AG10803 (cell line): ENCODE measurements at places on chromosomes 7 and 10.

DNA sequence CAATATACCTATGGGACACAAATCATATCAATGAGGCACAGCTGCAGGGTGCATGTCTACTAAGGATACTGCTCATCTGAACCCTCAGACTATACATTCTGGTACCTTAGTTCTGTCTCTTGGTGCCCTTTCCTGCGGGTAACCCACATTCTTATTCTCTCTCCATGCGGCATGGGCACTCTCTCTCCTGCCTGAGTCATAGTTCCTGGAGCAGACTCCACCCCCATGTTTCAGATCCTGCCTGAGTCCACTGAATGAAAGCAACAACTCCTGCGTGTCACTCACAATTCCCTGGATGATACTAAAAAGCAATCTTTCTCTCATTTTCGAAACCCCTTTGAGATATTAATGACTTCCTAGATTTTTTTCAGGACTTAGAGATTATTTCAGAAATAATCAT lies 653.1 kb upstream of the C7orf33 start:
- DNase-seq: peak; percentile 2

DNA sequence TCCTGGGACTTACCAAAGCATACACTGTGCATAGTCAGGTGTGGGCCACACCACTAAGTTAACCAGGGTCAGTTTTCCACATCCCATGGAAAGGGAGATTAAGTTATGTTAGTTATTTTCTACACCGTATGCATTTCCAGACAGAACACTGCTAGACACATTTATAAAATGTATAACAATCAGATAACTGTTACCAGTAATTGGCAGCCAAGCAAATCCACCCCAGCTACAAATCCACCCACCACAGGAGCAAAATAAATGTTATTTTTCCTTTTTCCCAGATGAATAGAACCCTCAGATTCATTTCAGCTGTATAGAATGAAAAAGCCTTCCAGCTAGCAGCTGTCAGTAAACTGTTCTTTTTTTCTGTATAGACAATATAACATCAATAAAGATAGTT lies 256.9 kb upstream of the FZD1 start:
- DNase-seq: no peak

- no peak for DNase-seq
Observed at GRCh38 chr10:70163448-70163847, 6.9 kb downstream of the SAR1A start.

- DNase-seq: no peak
Observed at GRCh38 chr7:125390981-125391380, 461.4 kb upstream of the POT1 start.

- DNase-seq: no peak
Observed at GRCh38 chr7:53531-53930, 138.8 kb upstream of the FAM20C start.

- DNase-seq: no peak
Observed at GRCh38 chr10:124122211-124122610, 28.8 kb upstream of the CHST15 start.

DNA sequence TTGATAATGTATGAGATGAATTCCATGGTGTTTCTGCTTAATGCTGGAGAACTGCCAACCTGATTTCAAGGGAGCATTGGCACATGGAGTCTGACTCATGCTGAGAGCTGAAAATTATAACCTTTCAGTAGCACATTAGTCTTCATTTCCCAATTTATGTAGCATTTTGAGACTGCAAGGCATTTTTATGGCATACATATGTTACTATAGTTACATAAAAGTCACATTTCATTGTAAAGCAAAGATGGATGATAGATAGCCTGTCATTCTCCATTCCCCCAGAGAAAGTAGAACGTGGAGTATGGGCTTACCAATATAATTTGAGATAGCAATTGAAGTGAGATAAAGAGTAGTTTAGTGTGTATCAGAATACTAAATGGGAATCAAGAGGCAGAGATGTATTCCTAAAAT lies 103.1 kb downstream of the SLC16A9 start:
- peak; percentile 48 for DNase-seq

GRCh38 chr10:76178532-76179292 lies 747.3 kb downstream of the LRMDA start:
- no peak for DNase-seq
